Lung (tissue), 17 donors: ENCODE measurements at places on chromosomes 12 and 14. TPM values are rescaled to one million over a fixed set of nuclear protein-coding genes. Genes with fewer than 3 reads are reported as not detected.

Gene ANKRD33
- 0.14 TPM for total RNA-seq

Gene AQP6
- 0.40 TPM for total RNA-seq

Gene NPFF
- total RNA-seq = not detected

Gene TAS2R13
- total RNA-seq = 13.5 TPM

Gene ENO2
- total RNA-seq = 41.9 TPM
